T47D (cell line): ENCODE measurements at places on chromosomes 13 and 19.
A peak's percentile ranks its signal among the peaks of the same experiment; 100 is the strongest.

- DNase-seq, result no peak
These were observed 41.3 kb upstream of the IGFL4 start for GRCh38 chr19:46081928-46082727.

- no peak for DNase-seq
These were observed 18.9 kb downstream of the SPINT2 start for GRCh38 chr19:38283271-38283670.

DNA sequence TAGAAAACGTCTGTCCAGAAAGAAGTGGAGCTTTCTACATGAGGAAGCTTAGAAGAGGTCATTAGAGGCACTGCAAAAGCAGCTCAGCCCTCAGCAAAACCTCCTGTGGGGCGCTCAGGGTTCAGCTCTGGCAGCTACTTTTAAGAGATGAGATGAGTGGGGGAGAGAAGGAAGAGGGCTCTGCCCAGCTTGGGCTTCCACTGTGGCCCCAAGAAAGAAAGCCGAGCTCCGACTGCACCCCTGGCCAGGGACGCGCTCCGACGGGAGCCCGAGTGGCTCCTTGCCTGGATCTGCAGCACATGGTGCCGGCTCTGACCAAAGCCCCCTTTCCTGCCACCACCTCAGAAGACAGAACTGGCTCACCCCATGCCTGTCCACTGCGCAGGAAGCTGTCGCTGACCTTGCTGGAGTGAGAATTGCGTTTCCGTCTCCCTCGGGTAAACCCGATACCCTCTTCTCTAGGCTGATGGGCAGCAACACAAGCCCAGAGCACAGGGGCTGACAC is 36.4 kb downstream of the NAXD start:
- DNase-seq, result no peak

DNA sequence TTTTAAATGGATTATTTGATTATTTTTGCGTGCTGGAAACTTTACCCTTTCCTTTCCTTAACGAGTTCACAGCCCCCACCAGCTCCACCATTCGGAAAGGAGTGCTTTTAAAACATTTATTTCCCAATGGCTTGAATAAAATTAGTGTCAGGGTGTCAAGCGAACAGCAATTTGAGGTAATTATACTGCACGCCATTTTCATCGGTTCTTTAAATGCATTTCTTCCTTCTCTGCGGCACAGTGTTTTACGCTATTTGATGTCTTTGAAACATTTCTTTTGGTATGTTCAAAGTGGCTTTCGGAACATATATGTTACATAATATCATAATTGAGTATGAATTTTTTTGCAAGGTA is 309 bp upstream of the SLITRK1 start:
- no peak for DNase-seq

DNA sequence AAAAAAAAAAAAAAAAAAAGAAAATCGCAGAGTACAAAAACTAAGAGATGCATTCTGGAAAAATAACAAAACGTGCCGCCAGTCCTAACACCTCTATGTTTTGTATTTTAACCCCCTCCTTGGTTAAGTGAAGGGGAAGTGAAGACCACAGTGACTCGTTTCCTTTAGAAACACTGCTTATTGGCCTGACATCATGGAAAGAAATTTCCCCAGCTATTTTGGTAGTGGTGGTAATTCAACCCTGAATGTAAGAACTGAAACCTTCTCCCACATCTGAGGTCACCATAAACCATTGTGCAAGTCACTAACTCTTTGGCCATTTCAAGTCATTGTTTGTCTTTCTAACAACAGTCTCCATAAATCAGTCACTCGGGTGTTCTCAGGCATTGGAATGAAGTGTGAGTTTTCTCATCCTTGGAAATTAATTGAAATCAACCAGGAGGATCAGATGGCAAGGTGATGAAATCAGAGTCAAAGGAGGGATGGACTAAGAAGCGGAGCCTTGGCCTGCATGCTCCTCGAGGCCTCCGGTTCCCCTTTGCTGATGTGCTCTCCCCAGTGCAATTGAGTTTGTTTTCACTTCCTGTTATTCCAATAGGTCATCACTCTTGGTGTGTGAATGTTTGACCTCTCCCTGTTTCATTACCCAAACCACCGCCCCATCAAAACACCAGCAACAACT is 443.9 kb downstream of the FGF9 start:
- DNase-seq, result no peak

- no peak for DNase-seq
These were observed 174.7 kb downstream of the POU4F1 start for GRCh38 chr13:78428646-78429045.

GRCh38 chr13:98775844-98776598 is 23.5 kb upstream of the SLC15A1 start:
- no peak for DNase-seq

GRCh38 chr13:79311386-79311785 is 94.7 kb downstream of the RBM26 start:
- DNase-seq, result no peak

DNA sequence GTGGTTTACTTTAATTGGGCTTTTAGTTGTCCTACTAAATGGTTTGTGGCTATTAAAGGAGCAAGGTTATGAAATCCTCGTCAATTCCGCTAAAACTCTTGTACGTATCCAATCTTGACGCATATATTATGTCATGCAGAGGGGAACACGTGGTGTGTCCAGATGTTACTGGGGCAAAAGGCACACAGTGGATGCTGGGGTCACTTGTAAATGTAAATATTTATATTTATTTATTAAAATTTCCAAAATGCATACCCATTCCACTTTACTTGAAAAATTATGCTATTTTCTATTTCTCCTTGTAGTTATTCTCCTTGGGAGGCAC is 36.7 kb upstream of the SLC46A3 start:
- DNase-seq, result no peak

- no peak for DNase-seq
These were observed 385.8 kb downstream of the KCNRG start for GRCh38 chr13:50401049-50401505.

DNA sequence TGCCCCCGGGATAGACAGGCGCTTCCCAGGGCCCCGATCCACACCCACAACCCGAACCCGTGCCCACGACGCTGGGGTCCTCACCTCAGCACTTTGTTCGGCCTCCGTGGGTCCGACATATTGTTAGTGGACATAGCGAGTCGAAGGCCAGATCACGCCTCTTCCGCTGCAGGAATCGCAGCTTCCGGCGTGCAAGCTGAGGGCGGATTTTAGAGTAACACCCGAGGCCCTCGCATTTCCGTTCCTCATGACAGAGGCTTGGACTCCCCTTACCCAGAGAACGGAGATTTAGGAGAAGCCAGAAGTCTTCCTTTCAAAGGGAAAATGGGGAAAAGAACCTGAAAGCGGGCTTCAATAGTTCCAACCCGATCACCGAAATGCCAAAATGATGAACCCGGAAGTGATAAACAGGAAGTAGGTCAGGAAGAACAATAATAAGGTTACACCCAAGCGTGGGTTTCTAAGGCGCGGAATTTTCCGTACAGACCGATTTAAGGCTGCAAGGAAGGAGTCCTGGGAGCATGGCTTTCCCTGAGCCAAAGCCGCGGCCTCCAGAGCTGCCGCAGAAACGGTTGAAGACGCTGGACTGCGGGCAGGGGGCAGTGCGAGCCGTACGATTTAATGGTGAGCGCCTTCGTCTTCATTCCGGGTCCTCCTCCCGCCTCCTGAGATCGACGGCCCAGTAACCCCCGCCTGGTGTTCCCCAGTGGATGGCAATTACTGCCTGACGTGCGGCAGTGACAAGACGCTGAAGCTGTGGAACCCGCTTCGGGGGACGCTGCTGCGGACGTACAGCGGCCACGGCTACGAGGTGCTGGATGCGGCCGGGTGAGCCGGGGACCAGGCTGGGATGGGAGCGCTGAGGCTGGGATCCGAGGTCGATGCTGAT is 2.9 kb downstream of the WDR83 start:
- DNase-seq, result peak; percentile 70

- DNase-seq, result peak; percentile 38
These were observed at the start of gene CCDC106 for GRCh38 chr19:55647732-55648584. Gene CCDC106 (plus strand): TSS chr19:55648212. CDS start chr19:55649047, 835 bp downstream.

DNA sequence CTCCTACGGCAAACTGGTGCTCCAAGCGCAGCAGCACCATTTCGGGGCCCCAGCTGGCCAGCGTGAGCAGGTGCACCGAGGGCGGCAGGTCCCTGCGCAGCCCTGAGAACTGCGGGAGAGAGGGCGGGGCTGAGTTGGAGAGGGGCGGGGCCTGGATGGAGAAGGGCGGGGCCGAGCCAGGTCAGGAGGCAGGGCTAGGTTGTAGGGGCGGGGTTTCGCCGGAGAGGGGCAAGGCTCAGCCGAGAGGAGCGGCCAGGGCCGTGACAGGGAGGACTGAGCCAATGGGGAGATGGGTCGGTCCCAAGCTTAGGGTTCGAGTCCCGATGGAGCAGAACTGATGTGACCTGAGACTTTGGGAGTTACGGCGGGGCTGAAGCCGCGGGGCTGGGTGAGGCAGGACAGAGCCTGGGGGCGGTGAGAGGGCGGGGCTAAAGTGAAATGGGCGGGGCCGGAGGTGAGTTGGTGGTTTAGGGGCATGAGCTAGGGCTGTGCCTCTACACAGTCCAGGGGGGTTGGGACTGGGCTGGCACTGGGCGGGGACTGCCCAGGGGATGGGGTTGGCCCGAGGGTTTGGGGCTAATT is 19.0 kb downstream of the MAN2B1 start:
- no peak for DNase-seq

- no peak for DNase-seq
These were observed 7.8 kb downstream of the MKNK2 start for GRCh38 chr19:2043251-2043641.

GRCh38 chr13:68190818-68191217 is 960.7 kb upstream of the PCDH9 start:
- no peak for DNase-seq

DNA sequence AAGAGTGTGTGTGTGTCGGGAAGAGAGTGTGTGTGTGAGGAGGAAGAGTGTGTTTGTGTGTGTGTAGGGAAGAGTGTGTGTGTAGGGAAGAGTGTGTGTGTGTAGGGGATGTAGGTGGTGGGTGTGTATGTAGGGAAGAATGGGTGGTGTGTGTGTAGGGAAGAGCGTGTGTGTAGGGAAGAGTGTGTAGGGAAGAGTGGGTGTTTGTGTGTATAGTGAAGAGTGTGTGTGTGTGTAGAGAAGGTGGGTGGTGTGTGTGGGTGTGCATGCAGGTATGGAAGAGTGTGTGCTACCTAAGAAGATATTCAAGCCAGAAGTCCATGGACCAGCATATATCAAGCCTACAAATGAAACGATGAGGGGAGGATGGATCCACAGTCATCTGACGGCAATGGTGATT is 265.8 kb downstream of the FGF9 start:
- DNase-seq, result no peak

DNA sequence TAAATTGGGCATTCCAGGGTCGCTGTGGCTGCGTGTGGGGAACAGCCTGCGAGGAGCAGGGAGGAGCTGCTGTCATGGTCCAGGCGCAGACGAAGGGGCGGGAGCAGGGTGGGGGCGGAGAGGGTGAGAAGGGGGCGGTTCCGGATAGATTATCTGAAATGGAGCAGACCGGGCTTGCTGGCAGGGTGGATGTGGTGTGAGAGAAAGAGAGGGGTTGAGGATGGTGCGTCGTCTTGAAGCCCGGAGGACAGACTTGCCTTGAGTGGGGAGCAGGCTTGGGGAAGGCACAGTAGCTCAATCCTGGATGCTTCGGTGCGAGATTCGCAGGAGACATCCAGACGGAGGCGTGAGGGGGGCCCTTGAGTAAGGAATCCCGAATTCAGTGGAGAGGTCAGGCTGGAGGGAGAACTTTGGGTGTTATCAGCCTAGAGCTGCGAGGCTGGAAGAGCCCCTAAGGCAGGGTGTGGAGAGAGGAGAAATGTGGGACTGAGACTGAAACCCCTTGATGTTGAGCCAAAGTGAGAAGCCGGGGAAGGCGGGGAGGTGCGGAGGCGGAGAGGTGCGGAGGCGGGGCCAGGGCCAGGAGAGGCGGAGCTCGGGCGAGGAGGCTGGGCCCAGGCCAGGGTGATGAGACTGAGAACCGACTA is 40.6 kb downstream of the DPF1 start:
- no peak for DNase-seq

- no peak for DNase-seq
These were observed 961.9 kb downstream of the DIAPH3 start for GRCh38 chr13:59201841-59202240.

DNA sequence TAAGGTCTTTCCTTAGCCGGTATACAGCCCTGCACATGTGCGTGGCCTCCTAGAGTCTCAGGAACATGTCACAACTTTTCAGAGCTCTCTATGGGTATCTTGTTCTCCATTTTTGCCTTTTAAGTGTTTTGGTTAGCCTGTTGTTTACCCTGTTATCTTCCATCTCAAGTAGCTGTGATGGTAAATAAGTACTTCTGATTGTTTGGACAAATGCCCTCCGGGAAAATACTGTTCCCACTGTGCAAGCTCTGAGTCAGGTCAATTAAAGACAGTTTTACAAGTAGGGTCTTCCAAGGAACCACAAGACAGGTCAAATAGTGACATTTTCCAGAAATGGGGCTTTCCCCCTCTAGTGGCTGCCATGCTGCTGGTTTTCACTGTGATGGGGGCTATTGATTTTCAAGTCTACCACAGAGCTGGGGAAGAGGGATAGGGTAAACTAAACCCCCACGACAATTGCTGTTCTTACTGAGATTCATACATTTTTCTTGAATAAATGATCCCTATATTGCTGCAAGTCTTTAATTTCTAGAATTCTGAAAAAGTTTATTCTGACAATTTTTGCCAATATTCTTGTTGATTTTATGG is 109.5 kb downstream of the TM9SF2 start:
- DNase-seq, result peak; percentile 82

DNA sequence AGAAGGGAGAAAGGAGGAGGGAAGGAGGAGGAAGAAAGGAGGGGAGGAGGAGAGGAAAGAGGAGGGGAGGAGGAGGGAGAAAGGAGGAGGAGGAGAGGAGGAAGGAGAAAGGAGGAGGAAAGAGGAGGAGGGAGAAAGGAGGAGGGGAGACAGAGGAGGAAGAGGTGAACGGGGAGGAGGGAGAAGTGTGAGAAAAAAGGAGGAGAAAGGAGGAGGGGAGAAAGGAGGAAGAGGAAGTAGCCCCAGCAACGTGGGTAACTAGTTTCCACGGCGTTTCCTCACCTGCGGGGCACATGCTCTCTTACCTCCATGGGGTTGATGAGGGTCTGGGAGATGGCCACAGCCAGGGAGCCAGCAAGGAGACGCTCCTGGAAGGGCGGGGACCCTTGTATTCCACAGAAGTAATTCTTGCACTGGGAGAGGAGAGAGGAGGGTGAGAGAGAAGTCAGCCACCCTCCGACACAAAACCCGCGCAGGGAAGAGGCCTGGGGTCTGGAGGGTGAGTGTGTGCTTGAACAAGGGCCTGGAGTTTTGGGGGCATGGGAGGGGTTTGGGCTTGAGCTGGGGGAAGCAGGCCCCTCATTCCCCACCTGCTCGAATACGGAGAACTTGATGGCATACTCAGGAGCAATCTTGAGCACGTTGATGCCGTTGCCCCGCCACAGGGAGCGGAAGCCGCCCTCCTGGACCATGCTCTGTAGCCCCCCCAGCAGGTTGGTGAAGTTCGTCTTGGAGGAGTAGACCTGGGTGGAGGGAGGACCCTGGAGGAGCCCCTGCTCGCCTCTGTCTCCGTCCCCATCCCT is 3.9 kb downstream of the SLC25A41 start:
- peak; percentile 69 for DNase-seq
